Karpas-422 (cell line): ENCODE measurements at places on chromosomes 7 and 10. TPM values are rescaled to one million over a fixed set of nuclear protein-coding genes. Genes with fewer than 3 reads are reported as not detected.

The ATOH7 gene
- not detected in 2 replicates for total RNA-seq

The PPA1 gene
- 375 and 560 TPM in 2 replicates for total RNA-seq

The NUPR2 gene
- not detected in 2 replicates for total RNA-seq

The ADRB1 gene
- total RNA-seq: not detected in 2 replicates

The CHRM2 gene
- not detected in 2 replicates for total RNA-seq

The TMEM26 gene
- total RNA-seq: not detected in 2 replicates

The EN2 gene
- not detected in 2 replicates for total RNA-seq

The IKZF1 gene
- total RNA-seq: 117 and 118 TPM in 2 replicates

The WNT8B gene
- total RNA-seq: not detected in 2 replicates

The FAM131B gene
- total RNA-seq: 0.11 TPM in 1 of 2 replicates, not detected in the other

The TMEM270 gene
- total RNA-seq: not detected in 2 replicates

The ABCA13 gene
- total RNA-seq: not detected in 2 replicates

The EVX1 gene
- not detected in 2 replicates for total RNA-seq

The GRID1 gene
- total RNA-seq: 0.07 and 0.18 TPM in 2 replicates

The GSTO2 gene
- 0.43 and 1.3 TPM in 2 replicates for total RNA-seq

The SPDYE1 gene
- not detected in 2 replicates for total RNA-seq

The GRID2IP gene
- total RNA-seq: not detected in 2 replicates

The NXPH1 gene
- not detected in 2 replicates for total RNA-seq

The GJD4 gene
- total RNA-seq: not detected in 2 replicates

The ADGRA1 gene
- total RNA-seq: not detected in 2 replicates

The PRSS2 gene
- total RNA-seq: not detected in 2 replicates

The GFRA1 gene
- total RNA-seq: not detected in 2 replicates

The GPR15LG gene
- not detected in 2 replicates for total RNA-seq

The PSMA2 gene
- 13.2 and 97.1 TPM in 2 replicates for total RNA-seq

The PON3 gene
- not detected in 2 replicates for total RNA-seq

The PDE1C gene
- total RNA-seq: not detected in 2 replicates

The NEBL gene
- total RNA-seq: not detected in 2 replicates

The PPRC1 gene
- 8.6 and 10.2 TPM in 2 replicates for total RNA-seq

The C7orf57 gene
- total RNA-seq: not detected in 2 replicates

The OR13A1 gene
- 3.2 and 9.7 TPM in 2 replicates for total RNA-seq

The ANXA8 gene
- not detected in 2 replicates for total RNA-seq

The NEURL1 gene
- total RNA-seq: 0.04 TPM in 1 of 2 replicates, not detected in the other

The ERCC6 gene
- 15.4 and 33.8 TPM in 2 replicates for total RNA-seq

The GHRHR gene
- total RNA-seq: not detected in 2 replicates

The ZSCAN25 gene
- total RNA-seq: 12.3 and 22.1 TPM in 2 replicates

The EIF4EBP2 gene
- 35.3 and 78.0 TPM in 2 replicates for total RNA-seq

The SNX10 gene
- total RNA-seq: 4.9 and 24.2 TPM in 2 replicates

The ANKMY2 gene
- total RNA-seq: 25.1 and 34.5 TPM in 2 replicates

The RET gene
- not detected in 2 replicates for total RNA-seq

The NET1 gene
- total RNA-seq: 37.2 and 39.1 TPM in 2 replicates

The HKDC1 gene
- not detected in 2 replicates for total RNA-seq

The AKR1D1 gene
- total RNA-seq: not detected in 2 replicates

The RSPH10B2 gene
- 5.2 TPM in 1 of 2 replicates, not detected in the other for total RNA-seq

The CDK14 gene
- total RNA-seq: 100 and 121 TPM in 2 replicates

The PHKG1 gene
- total RNA-seq: 0.22 and 2.8 TPM in 2 replicates

The MINDY4 gene
- 1.5 and 2.5 TPM in 2 replicates for total RNA-seq

The OR6B1 gene
- total RNA-seq: not detected in 2 replicates

The MEOX2 gene
- not detected in 2 replicates for total RNA-seq

The OIT3 gene
- 0.65 TPM in 1 of 2 replicates, not detected in the other for total RNA-seq

The IDI2 gene
- not detected in 2 replicates for total RNA-seq

The OR2A12 gene
- total RNA-seq: not detected in 2 replicates

The ZNF488 gene
- not detected in 2 replicates for total RNA-seq

The EIF5AL1 gene
- total RNA-seq: 0.11 TPM in 1 of 2 replicates, not detected in the other

The CALML3 gene
- not detected in 2 replicates for total RNA-seq

The FOXI2 gene
- total RNA-seq: not detected in 2 replicates

The SLC18A3 gene
- not detected in 2 replicates for total RNA-seq

The ADAM22 gene
- total RNA-seq: 2.2 and 6.1 TPM in 2 replicates

The FGL2 gene
- 22.6 and 28.1 TPM in 2 replicates for total RNA-seq
